ENCODE measurements at places on chromosomes 7 and 10. TPM values are rescaled to one million over a fixed set of nuclear protein-coding genes. Genes with fewer than 3 reads are reported as not detected.

The DEPP1 gene
- total RNA-seq = 3.6 TPM

The ADIRF gene
- 1.0 TPM for total RNA-seq

The CTTNBP2 gene
- total RNA-seq = not detected

The EPHA1 gene
- total RNA-seq = not detected

The FXYD4 gene
- total RNA-seq = not detected

The WDR86 gene
- total RNA-seq = 3.1 TPM

The INPP5F gene
- 21.4 TPM for total RNA-seq

The TCERG1L gene
- not detected for total RNA-seq

The TRIL gene
- total RNA-seq = 0.22 TPM

The ARHGAP22 gene
- total RNA-seq = 7.0 TPM

The LLCFC1 gene
- total RNA-seq = not detected

The ACSM6 gene
- total RNA-seq = not detected

The TMEM184A gene
- total RNA-seq = 0.44 TPM

The ADARB2 gene
- total RNA-seq = not detected

The VIPR2 gene
- not detected for total RNA-seq

The FAM13C gene
- total RNA-seq = 0.14 TPM

The SFTPA1 gene
- total RNA-seq = not detected

The TMEM60 gene
- 10.5 TPM for total RNA-seq
